Fibroblast of skin of scalp (primary cell): ENCODE measurements at places on chromosomes 2 and 18.

DNA sequence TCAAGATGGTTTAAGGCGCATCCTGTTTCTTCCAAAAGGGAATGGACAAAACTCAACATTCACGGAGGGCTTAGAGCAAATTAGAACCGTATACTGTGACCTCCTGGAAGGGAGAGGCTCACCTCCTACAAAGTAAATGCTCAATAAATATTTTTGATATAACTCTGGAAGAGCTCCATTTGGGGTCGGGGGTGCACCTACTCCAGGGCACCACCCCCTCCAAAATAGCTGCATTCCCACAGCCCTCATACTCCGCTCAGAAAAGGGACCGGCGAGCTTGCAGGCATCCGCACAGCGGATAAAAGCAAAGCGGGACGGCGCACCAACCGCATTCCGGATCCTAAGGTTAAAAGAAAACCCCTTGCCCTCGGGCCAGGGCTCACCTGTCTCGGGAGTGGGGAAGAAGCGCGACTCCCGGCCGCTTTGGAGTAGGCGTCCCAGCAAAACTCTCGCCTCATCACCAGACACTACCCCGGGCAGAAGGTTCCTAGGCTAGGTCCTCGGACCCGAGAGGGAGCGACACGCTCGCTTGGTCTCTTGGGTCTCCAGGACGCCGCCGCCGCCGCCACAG, 378 bp downstream of the WDPCP start:
- no peak for DNase-seq

DNA sequence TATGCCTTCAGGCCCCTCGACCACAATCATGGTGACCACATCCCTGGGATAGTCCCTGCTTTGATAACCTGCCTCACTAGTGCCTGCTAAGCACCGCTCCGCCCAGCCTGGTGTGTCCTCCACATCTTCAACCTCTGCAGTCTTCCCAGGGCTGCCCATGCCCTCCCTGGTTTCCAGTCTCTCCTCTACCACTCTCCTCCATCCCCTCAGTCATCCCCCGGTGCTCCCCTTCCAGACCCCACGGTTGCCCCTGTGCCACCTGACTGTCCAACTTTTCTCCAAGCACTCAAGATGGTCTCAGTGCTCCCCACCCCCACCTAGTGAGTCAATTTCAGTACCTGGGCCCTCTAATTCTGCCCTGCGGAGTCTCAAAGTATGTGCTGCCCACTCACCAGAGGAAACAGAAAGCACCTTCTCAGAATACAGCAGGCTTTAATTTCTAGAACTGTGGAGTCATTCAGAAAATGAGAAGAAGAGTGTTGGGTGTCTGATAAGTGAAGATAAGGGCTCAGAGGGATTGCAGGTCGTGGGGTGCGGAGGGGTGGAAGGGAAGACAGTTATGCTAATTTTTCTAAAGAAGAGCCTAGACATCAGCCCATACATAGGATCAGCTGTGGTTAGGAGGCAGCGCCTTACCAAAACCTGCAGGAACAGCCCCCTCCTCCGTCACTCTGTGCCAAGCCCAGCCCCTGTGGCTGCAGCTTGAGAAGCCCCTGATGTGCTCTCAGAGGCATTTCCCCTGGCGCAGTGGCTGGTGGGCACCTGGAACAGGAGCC, 53.6 kb upstream of the CAB39 start:
- no peak for DNase-seq

GRCh38 chr2:206935991-206936842, 3.1 kb upstream of the CPO start:
- DNase-seq: no peak

DNA sequence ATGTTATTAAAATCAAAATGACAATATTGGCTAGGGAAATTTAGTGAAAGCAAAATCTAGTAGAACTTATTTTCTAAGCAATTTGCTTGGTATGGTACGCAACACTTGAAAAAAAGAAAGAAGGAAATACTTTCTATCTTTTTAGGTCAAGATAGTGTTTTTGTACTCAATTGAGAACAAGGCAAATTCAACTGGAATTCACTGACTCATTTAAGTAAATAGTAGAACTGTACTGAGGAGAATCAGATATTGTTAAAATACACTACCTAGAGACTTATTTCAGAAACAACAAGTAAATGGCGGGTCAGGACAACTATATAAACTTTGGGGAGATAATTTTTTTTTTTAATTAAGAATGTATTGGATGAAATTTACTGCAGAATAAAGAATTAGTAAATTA, 18.9 kb downstream of the ZRANB3 start:
- DNase-seq: no peak

- no peak for DNase-seq
These were observed 99.7 kb upstream of the CRIM1 start for GRCh38 chr2:36255863-36256262.

DNA sequence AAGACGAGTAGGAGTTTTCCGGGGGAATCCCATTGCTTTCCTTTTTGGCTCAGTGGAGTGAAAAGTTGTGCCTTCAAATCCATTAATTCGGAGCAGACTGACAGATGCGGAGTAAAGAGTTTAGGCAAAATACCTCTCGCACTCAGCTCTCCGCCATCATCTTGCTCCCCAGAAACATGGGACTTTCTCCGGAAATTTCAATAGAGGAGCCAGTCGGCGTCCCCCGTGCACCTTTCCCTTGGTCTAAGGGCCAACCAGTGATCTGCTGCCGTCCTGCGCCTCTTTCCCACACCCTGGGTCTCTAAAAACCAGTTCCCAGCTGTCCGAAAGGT, 318 bp downstream of the TYW5 start:
- no peak for DNase-seq

- no peak for DNase-seq
These were observed 20.2 kb upstream of the ERMN start for GRCh38 chr2:157345647-157346389.

GRCh38 chr18:36640021-36640952, 188.5 kb downstream of the TPGS2 start:
- no peak for DNase-seq

GRCh38 chr2:7852546-7852945, 829.3 kb upstream of the ID2 start:
- DNase-seq: no peak

DNA sequence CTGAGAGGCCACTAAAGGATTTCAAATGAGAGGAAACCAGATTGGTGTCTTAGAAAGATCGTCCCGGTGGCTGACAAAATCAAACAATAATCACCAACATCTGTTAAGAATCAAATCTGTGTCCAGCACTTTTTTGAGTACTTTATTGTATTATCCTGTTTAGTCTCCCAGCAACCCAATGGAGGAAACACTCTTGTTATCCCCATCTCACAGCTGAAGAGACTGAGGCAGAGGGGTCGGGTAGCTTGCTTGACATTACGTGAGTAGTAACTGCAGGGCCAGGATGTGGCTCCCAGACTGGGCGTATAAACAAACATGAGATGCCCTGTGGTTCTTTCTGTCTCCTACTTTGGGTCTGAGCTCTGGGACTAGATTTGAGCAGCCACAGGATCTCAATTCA, 76.0 kb downstream of the KLHL29 start:
- no peak for DNase-seq

DNA sequence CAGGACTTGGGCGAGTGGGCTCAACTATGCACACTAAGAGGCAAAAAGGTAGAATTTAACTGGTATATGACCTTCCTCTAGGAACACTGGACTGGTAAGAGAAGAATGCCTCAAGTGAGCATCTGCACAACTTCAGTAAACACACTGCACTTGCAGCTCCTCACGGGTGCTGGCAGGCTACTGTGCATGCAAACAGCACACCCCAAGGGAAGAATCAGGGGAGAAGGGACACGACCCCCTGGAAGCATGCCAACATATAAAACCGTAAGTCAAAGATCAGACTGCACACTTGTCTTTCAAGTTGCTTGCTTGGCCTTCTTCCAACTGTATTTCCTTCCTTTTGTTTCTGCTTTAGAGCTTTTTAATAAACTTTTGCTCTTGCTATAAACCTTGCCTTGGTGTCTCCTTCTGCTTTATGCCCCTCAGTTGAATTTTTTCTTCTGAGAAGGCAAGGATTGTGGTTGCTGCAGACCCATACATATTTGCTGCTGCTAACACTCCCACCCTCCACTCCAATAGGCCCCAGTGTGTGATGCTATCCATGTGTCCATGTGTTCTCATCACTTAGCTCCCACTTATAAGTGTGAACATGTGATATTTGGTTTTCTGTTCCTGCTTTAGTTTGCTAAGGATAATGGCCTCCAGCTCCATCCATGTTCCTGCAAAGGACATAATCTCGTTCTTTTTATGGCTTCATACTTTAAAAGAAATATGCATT, 263.7 kb upstream of the SPOPL start:
- DNase-seq: no peak

- DNase-seq: no peak
These were observed 899 bp downstream of the RAX start for GRCh38 chr18:59272221-59272888.

- no peak for DNase-seq
These were observed 107.5 kb downstream of the SLC8A1 start for GRCh38 chr2:40344364-40344763.

DNA sequence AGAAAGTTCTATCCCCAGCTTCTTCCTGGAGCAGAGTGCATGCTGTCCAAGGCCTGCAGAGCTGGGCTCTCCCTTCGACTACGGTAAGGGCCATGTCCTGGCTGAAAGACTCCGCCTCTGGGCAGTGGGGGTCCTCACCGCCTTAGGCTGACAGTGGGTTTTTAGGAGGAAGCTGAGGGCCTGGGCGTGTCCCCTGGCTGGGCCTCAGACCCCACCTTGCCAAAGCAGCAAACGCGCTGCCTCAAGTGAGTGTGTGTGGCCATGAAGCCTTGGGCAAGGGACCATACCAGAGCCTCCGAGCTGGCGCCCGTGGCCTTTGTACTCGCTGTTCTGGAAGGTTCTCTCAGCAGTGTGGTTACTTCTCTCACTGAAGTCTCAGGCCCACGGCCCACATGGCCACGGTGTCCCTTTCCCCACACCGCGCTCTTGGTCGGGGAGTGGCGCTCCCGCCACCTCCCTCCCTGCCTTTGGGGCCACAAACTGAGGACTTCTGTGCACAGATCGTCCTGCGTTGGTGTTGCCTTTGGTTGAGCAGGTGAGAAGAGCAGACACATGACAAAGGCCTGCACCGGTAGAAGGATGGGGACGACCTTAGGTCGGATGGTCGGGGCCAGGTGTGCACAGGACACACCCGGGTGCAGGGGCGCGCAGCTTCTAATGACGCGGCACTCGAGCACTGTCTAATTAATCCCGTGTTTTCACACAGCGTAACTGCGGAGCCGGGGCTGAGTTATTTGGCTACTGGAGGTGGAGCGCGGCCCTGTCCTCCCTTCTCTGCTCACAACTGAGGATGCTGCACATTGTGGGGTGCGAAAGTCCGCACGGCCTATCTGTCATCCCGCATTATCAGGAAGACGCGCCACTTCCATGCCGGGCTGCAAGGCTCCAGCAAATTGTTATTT, 121.6 kb downstream of the PTGR3 start:
- no peak for DNase-seq

- peak; percentile 47 for DNase-seq
These were observed 250.3 kb upstream of the ID2 start for GRCh38 chr2:8431446-8432125.

DNA sequence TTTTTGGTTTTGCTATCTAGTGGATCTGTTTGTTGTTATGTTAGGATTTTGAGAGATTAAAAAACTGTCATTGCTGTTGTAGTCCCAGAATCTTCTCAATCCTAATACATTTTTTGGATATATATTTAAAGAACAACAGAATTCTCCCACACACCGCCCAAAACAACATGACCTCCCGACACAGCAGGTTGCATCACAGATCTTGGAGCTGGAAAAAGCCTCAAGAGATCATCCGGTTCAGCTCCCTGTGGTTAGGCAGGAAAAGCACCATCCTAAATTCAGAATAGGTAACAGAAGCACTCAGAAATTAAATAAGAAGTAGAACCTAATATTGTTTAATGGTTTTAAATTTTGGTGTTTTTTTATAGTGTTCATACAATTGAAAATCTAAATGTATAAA, 251.4 kb upstream of the STON1 start:
- no peak for DNase-seq

DNA sequence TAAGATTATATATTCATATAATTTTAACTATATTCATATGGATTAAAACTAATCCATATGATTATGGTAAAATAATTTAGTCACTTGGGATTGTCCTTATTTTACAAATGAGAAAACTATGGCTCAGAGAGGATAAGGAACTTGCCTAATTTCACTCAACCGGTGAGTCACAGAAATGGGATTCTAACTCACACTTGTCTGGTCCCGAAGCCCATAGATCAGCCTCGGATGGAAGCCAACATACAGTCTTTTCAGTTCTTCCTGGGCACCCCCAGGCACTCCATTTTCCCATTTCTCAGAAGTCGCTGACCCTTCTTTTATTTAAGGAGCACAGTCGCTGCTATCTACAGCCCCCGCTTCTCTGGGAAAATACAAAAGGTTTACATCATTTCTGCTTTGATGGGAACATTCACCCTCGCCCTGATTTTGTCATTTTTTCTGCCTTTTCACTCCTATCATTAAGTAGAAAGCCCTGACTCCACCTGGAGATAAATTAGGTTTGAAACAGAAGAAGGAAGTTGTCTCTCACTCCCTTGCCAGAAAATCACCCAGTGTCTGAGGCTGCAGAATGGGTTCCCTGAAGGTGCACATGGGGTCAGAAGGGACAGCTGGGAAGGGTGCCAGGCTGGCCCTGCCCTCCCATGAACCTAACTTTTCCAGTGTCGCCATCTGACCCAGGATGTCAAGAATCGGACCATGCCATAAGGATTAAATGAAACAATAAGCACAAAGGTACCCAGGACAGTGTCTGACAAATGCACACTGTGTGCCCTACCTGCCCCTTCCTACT, 36.6 kb downstream of the CYP1B1 start:
- peak; percentile 59 for DNase-seq

DNA sequence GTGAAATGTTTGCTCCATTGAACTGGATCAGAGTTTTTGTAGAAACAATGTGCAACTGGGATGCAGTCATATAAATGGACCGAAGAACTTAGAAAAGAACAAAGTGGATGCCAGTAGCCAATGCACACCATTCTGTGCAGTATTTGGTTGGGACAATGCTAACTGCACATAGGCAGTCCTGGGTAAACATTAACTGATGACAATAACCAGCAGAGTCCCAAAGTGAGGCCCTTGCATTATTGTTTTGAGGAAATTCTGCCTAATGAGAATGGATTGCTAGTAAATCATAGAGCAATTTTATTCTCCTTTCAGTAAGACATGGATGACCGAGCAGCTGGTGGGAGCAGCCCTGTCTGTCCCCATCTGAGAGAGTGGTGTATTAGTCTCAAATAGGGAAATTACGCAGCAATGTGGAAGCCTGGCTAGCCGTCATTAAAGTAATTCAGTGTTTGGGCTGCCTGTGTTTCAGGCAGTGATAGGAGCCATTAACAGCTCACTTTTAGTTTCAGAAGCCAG, 94.9 kb downstream of the KCTD1 start:
- no peak for DNase-seq

GRCh38 chr2:236969767-236970655, 115.7 kb upstream of the COPS8 start:
- DNase-seq: no peak

- no peak for DNase-seq
These were observed 79.7 kb downstream of the CCBE1 start for GRCh38 chr18:59617468-59617932.

DNA sequence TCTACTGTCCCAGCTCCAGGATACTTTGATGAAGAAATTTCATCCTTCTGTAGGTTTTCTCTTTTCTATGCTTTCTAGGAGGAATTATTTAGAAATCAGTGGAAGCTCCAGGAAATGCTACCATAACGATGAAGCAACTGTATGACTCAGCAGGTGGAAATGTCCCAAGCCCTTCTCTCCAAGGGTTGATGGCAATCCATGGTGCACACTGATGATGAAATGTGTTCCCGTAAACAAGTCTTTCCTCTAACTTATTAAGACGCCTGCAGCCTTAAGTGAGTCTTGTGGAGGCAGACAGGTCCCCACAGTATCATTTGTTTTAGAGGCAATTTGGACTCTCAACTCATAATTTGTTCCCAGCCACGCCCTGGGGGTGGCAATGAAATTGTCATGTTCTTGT, 777.6 kb upstream of the SOX11 start:
- peak; percentile 2 for DNase-seq
